ENCODE measurements at places on chromosomes 4 and X.

DNA sequence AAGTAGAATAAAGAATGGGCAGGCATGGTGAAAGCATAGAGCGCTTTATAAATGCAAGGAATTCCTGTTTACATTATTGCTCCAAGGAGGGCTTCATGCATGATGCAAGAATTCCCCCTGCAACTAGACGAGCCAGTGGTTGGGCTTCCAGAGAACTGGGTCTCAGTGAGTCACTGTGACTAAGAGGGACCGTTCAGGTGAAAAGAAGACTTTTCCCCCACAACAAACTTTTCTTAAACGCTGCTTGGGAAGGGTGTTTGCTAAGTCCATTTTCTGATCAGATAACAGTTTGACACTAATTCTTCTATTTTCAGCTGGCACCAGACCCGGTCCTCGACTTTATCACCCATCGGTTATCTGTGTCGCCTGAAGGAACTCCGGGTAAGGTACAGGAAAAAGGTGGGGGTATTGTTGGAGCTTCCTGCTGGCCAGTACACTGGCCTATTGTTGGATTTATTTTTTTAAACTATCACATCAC is 40.1 kb downstream of the LDB2 start:
- DNase-seq: peak; percentile 52

DNA sequence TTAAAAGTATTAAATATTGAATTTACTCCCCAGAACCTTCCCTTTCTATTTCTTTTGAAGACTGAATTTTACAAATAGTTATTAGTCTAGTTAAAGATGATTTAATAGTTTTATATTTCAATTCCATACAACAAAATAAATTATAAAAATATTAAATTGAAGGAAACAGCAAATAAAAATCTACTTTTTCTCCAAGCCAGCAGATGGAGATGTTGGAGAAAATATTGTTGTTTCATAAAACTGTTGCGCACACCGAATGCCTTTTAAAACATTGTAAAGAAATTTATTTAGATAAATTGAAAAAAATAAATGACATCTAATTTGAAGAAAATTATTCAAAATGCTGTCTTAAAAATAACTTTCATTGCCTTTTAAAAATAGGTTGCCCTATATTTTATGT is 5.5 kb downstream of the GRIA2 start:
- DNase-seq: no peak

GRCh38 chrX:9430346-9430921 is 34.4 kb upstream of the TBL1X start:
- DNase-seq: no peak

GRCh38 chr4:188295899-188296298 is 156.7 kb downstream of the TRIML1 start:
- DNase-seq: no peak

GRCh38 chr4:158811704-158812103 is 42.9 kb downstream of the FNIP2 start:
- DNase-seq: no peak

DNA sequence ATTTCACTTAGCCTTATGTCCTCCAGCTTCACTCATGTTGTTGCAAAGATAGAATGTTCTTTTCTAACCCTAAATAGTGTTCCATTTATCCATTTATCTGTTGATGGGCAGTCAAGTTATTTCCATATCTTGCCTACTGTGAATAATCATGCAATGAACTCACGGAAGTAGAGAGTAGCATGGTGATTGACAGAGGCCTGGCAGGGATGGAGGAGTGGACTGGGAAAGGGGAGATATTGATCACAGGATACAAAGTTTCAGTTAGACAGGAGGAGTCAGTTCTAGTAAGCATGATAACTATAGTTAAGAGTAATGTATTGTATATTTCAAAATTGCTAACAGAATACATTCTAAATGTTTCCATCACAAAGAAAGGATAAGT is 10.3 kb upstream of the CLNK start:
- DNase-seq: no peak

- no peak for DNase-seq
Observed at GRCh38 chrX:29487214-29487613, 728.1 kb upstream of the MAGEB2 start.

DNA sequence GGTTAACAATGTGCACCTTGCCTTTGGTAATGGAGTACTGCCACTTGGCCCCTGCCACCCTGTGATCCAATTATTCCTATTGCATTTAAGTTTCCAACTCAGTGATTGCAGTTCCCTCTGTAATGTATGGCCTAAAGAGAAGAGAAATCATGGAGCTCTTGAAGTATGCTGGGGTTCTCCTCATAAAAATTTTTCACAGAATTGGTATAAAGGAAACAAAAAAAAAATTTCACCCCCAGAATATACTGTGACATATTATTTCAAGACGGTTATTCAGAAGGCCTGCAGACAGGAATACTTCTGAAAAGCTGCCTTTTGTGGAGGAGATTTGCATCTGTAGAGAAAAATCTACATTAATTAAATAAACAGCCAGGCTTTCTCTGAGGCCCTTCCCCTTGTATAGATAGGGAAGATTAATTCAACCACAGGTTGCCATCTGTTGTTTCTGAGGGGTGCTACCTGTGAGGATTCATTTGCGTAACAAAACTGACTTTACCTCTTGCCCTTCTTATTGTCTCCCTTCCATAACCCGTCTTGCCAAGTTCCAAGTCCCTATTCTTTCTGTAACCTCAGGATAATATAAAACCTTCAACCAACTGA is 94.8 kb upstream of the LANCL3 start:
- peak; percentile 70 for DNase-seq

DNA sequence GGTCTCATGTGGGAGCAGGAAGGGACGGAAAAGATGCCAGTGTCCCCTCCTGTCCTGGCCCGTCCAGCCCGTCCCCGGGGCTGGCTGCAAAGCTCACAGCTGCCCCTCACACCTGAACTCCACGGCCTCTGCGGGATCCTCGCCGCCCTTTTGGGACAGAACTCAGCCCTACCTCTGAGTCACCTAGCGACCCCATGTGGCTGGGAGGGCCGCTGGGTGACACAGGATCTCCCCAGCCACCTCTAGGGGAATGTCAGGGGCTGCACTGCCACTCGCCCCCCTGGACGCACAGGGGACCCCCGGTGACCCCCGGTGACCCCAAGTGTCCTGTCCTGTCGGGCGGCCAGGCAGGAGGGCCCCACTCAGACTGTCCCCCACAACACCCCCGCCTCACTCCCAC is 748 bp downstream of the FAM9B start:
- DNase-seq: no peak

DNA sequence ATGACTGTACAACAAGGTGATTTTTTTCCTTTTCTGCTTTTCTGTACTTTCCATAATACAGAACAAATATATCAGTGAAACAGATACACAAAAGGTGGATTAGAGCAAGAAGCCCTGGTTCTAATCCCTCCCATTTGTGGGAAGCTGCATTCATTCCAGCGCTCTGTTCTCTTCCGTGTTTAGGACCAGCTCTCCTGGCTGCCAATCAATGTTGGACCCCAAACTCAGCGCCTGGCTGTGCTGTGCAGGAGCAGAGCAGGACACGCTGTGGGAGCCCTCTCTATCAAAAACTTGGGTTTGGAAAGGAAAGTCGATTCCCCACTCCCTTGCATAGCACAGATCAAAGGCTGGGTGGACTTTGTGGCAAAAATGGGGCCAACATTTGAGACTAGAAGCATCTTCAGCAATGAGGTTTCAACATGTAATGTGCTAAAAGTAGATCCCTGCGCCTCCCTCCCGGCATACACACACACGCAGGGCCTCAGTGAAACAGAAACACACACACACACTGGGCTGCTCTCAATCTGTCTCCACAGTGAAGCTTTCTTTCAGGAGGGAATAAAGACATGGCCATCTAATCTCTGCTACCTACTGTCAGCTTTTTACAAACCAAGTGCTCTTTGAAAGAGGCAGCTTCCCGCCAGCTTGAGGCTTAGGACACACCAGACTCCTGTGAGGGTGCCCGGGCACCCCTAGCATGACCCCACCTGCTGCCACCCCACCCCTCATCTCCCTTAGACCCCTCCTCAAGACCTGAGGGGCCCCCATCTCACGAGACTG is 12.2 kb downstream of the WDR1 start:
- no peak for DNase-seq

DNA sequence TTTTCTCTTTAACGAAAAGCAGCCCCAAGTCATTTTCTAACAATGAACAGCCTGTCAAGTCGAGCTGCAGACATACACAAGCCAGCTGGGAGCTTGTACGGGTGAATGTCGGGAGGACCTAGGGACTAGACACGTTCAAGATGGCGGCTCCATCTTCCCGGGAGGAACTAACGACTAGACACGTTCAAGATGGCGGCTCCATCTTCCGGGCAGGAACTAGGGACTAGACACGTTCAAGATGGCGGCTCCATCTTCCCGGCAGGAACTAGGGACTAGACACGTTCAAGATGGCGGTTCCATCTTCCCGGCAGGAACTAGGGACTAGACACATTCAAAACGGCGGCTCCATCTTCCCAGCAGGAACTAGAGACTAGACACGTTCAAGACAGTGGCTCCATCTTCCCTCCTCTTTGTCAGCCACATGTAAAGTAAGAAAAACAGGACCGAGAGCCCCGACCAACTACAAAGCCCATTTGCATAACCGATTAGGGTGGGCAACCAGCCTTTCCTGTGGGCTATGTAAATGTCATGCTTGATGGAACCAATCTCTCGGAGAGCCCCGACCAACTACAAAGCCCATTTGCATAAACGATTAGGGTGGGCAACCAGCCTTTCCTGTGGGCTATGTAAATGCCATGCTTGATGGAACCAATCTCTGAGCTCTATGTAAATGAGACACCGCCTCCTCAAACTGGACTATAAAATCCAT is 175.5 kb downstream of the DHRSX start:
- no peak for DNase-seq

DNA sequence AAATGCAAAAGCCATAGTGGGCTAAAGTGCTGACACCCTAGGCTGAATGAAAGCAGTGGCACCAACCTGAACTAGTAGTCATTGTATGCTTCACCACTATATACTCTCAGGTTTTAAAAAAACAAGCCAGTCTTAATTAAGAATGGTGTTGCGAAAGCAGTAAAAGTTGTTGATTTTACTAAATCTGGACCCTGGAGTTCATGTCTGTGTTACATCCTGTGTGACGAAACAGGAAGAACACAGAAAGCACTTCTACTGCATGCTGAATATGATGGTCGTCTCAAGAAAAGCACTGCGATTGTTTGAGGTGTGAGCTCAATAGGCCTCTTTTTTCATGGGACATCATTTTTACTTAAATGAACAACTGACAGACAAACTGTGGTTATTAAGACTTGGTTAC is 24.2 kb upstream of the GDPD2 start:
- no peak for DNase-seq

DNA sequence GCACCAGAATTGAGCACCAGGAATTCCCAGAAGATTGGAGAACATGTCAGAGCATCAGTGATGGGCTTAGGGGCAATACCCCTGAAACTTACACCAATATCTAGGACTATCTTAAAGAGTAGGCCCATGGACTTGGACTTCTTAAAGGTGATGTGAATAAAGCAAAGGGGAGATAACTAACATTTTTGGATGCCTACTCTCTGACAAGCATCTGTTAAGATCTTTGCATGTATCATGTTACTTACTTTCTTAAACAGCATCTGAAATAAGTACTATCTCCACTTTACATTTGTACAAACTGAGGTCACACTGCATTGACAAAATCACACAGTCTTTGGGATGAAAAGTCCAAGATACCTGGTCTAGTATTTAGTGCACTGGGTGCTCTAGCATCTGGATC is 258.6 kb upstream of the ARSJ start:
- DNase-seq: no peak

GRCh38 chrX:36869457-36869856 is 138.7 kb upstream of the FAM47C start:
- DNase-seq: no peak

GRCh38 chrX:150489359-150490015 is 78.9 kb upstream of the MTM1 start:
- peak; percentile 4 for DNase-seq

DNA sequence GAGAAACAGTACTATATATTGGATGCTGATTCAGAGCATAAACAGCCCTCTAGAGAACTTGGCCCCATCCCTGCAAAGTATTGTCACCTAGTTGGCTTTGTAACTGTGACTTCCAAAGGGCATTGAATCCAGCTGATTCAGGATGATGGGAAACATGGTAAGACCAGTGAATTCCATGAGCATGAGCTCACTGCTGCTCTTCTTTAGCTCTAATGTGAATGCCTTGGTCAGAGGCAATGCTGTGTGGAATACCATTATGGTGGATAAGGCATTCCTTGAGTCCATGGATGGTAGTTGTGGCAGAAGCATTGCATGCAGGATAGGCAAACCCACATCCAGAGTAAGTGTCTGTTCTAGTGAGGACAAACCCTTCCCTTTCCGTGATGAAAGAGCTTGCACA is 365.6 kb upstream of the EDA2R start:
- DNase-seq: no peak

DNA sequence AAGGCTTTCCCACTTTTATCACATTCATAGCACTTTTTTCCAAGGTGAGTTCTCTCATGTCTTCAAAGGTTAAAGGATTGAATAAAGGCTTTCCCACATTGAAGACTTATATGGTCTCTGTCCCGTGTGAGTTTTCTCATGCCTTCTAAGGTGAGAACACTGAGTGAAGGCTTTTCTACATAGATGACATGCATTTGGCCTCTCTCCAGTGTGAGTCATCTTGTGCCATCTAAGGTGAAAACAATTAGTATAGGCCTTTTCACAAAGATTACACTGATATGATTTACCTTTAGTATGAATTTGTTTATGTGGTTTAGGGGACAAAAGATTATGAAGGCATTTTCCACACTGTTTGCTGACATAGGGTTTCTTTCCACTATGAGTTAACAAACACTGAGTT is 21.2 kb downstream of the USP17L30 start:
- no peak for DNase-seq

GRCh38 chrX:18596096-18596495 is 75.8 kb downstream of the RS1 start:
- DNase-seq: no peak

GRCh38 chrX:133947022-133947421 is 38.4 kb downstream of the GPC3 start:
- no peak for DNase-seq

GRCh38 chr4:185210102-185210981 is 944 bp downstream of the SNX25 start:
- DNase-seq: peak; percentile 62

- DNase-seq: no peak
Observed at GRCh38 chr4:169084954-169085353, 74.9 kb upstream of the CBR4 start.

GRCh38 chr4:39528061-39528465 is 824 bp upstream of the UGDH start:
- DNase-seq: no peak

DNA sequence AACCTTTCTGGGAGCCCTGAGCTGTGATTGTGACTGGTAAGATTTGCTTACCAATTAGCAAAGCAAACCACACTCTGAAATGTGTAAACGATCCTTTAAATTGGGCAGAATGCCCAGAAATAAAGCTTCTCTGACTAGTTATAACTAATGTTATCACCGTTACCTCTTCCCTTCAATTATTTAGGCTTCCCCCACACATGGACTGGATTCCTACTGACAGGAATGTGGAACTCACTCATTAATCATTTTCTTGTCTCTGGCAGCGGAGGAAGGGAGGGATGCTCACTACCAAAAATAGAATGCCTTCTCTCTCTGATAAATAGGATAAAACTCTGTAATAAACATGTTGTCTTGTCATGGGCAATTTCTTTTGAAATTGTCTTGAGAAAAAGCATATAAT is 25.3 kb upstream of the NWD2 start:
- no peak for DNase-seq

Measured in GM23338 (cell line).